ENCODE measurements at places on chromosomes 2 and 18.
A peak's percentile ranks its signal among the peaks of the same experiment; 100 is the strongest.

DNA sequence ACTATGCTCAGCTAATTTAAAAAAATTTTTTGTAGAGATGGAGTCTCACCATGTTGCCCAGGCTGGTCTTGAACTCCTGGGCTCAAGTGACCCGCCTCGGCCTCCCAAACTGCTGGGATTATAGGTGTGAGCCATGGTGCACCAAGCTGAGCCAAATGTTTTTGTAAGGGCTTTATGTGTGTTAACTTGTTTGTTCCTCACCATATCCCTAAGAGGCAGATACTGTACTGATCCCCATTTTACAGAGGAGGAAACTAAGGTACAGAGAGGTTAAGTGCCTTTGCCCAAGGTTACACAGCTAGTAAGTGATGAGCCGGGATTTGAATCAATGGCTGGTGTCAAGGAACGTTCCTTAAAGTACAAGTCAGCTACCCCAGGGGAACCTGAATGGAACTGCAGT is 85.3 kb upstream of the KLF7 start:
- DNase-seq, result no peak

GRCh38 chr2:48320742-48321141 is 209.2 kb upstream of the STON1 start:
- peak; percentile 37 for DNase-seq

DNA sequence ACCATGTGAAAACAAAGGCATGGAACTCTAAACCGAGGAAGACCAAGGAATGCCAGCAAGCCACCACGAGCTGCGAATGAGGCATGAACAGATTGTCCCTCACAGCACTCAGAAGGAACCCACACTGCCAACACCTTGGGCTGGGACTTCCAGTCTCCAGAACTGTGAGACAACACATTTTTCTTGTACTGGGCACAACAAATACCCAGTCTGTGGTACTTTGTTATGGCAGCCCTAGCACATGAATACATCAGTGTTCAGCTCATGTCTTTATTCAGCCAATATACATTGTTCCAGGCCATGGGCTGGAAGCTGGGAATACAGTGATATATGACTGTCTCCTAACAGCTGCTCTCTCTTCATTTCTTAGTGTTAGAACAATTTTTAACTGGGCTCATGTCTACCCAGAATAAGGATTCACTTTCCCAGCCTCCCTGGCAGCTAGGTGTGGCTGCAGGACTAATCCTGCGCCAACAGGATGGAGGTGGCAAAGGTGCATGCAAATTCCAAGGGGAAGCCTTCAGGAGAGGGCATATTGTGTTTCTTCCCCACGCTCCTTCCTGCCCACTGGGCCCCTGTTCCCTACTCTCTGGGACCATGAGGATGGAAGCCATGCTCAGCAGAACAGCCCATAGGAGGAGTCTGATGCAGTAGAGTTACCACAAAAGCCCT is 59.6 kb downstream of the STPG4 start:
- DNase-seq, result no peak

- no peak for DNase-seq
These were observed 78.0 kb downstream of the MARCHF4 start for GRCh38 chr2:216294305-216294704.

GRCh38 chr2:190235551-190236075 is 84.0 kb downstream of the HIBCH start:
- no peak for DNase-seq

DNA sequence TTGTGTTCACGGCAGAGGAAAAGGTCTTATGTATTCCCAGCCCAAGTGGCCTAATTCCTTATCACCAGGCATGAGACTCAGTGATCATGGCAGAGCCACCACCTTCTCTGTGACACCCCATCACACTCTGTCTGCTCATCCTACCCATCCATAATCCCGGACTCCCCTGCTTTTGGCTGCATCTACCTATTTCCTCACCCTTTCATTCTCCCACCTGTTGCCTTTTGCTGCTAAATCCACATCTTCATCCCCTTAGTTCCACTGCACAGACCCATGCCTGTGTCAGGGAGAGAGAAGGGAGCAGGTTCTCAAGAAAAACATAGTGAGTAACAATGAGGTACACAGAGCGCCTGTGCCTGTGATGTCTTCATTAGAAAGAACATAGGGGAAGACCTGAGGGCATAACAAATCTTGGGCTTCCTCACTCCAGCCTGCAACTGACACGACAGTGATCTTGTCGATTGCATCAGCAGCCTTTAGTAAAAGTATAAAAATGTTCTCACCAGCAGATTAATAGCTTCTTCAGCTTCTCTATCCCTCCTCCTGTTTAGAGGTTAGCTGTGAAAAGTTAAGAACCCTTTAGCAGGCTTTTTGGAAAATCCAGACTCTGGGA is 246.5 kb upstream of the SPRED2 start:
- DNase-seq, result no peak

- no peak for DNase-seq
These were observed 116.3 kb upstream of the SCN7A start for GRCh38 chr2:166610180-166610912.
